ENCODE measurements at places on chromosomes 6 and 20.
A peak's percentile ranks its signal among the peaks of the same experiment; 100 is the strongest.

DNA sequence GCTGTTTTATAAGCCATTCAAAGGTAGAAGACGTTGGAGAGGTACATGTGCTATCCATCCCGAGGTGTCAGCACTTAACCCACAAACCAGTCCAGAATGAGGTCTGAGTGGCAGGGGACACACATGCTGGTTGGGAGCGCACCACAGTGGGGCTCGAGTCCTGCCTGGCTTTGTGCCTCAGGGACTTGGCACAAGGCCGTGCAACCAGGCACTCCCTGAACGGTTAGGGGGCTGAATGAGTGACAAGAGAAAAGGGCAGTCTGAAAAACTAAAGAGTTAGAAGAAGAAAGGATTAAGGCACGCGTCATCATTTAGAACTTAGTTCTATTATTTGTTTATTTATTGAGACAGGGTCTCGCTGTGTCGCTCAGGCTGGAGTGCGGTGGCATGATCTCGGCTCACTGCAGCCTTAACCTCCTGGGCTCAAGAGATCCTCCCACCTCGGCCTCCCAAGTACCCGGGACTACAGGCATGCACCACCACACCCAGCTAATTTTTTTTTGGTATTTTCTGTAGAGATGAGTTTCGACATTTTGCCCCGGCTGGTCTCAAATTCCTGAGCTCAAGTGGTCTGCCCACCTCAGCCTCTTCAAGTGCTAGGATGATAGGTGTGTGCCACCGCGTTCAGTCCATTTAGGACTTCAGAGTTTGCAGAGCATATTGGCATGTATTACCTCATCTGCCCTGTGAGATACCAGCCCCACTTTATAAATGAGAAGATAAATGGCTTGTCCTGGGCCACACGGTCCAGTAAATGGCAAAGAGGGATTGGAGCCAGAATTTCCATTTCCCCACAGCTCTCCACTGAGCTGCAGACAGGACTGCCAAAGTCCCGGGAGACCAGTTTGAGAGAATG is 47.4 kb upstream of the IRF4 start:
- DNase-seq, result no peak

DNA sequence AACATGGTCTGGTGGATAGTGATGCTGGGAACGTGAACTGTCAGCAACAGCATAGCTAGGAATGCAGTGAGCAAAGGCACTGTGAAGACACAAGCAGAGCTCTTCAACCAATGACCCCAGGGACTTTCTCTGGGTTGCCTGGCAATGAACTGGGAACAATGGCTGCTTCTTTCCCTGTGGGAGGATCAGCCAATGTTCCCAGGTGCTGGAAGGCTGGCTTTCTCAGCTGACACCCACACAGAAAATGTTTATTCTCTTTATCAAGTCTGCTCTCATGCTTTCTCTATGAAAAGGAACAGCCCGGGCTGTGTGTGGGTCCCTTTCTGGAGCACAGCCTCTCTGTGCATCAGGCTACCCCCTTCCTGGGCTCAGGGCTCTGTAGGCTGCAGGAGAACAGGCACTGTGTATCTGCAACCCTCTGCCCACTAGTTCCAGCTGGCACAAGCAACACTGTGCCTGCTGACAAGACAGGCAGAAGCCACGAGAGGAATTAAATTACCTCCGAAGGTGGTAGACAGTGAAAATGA is 54.2 kb downstream of the HFE start:
- DNase-seq, result no peak

- no peak for DNase-seq
Measured at GRCh38 chr20:45097485-45098102, 3.3 kb downstream of the KCNS1 start.

- no peak for DNase-seq
Measured at GRCh38 chr20:35539756-35540212, 2.1 kb upstream of the ERGIC3 start.

DNA sequence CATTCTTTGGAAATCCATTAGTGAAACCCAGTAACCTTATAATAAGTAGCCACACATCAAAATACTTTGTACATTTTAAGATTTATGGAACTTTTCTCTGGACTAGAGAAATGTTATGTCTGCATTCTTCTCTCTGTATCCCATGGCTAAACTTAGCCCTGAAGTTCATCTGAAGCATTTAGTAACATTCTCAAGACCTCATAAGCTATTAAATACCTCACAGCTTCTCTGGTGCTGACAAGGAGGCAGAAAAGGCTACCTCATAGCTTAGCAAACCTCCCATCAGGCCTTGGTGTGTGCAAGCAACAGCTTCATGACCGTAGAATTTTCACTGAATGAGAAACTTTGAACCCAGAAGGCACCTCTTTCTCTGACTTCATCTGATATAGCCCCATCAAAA is 38.9 kb upstream of the HDGFL1 start:
- DNase-seq, result no peak

GRCh38 chr20:26169506-26169905 is 472.9 kb upstream of the ZNF337 start:
- peak; percentile 32 for DNase-seq

DNA sequence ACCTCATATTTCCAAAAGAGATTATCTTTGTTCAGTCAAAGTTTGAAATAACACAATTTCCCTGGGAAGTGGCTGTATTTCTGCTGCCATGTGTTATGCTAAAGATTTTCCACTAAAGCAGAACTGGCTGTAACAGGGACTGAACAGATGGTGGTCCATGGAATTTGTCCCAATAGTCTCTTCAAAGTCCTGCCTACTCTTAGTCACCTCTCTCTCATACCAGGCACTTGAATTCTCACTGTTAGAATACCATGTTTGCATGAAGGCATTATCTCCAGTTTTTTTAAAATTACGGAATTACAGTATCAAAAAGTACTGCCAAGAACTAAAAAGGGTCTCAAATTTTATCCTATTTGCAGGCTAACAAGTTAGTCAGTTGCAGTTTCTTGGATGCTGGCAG is 105.0 kb upstream of the HDDC2 start:
- DNase-seq, result no peak

- DNase-seq, result no peak
Measured at GRCh38 chr6:168395983-168396382, 45.0 kb upstream of the SMOC2 start.

GRCh38 chr6:11900662-11901598 is 111.2 kb upstream of the HIVEP1 start:
- DNase-seq, result no peak

GRCh38 chr20:61520893-61521460 is 268.9 kb downstream of the CDH4 start:
- peak; percentile 31 for DNase-seq

GRCh38 chr6:152364866-152365265 is 272.3 kb downstream of the SYNE1 start:
- DNase-seq, result no peak

DNA sequence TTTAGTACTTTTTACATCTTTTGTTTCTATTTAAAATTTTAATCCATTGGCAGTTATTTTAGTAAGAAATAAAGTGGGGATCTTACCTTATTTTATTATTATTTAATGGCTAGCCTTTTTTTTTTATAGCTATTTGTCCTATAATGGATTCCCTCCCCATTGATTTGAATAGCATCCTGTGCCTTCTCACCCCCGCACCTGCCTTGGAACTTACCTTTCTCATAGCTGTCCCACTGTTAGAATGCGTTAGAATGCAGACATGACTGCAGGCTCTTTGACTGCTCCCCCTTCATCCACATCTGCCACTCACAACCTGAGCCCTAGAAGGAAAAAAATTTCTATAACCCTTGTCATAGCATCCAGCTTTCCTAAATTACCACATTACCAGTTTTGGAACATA is 9.1 kb downstream of the PKIB start:
- DNase-seq, result no peak

DNA sequence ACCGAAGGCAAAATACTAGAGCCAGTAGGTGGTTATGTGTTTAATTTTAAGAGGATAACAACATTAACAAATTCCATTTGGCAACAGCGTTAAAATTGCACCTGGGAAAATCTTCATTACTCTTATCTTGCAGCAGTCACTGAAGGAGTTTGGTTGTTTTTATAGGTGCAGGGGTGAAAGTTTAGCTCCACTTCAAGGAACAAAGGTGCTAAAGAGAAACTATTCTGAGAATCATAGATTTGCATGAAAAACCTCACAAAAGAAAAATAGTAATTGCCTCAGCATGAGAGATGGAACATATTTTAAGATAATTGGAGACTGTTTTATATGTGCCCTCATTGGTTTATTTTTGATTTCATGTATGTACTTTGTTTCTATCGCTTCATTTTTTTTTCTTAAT is 444.4 kb downstream of the UTRN start:
- DNase-seq, result no peak

DNA sequence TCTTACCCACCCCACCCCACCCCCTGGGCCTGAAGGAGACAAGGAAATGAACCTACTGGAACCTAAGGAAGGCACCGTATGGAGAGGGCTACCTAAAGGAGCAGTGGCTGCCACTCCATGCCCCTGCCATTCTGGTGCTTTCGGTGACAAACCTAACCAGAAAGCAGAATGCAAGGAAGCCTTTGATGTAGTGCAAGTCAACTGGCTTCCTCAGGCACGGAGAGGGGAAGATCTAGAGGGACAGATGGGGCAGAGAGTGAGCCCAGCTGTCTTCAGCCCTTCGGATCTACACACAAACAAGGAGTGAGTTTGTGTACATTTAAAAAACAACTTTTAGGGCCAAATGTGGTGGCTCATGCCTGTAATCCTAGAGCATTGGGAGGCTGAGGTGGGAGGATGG is 39.5 kb downstream of the PPP1R16B start:
- no peak for DNase-seq

DNA sequence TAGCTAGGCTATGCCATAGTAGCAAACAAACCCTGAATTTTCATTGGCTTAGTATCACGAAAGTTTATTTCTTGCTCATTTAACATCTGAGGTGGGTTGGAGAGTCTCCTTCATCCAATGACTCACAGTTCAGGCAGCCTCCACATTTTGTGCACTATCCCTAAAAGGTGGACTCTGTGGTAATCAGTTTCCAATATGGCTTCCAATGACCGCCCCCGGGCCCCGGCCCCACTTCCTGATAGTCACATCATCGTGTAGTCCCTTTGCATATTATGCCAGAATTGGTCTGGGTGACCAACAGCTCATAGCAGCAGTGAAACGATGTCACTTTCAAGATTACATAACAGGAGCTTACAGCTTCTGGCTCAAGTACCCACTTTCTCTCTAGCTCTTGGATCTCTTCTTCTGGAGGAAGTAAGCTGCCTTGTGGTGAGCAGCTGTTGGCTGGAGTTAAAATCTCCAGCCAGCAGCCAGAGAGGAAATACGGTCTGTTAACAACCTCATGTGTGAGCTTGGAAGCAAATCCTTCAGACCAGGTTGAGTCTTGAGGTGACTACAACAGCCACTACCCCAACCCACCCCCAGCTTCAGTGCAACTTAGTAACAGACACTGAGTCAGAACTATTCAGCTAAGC is 7.8 kb downstream of the HCRTR2 start:
- no peak for DNase-seq

- DNase-seq, result no peak
Measured at GRCh38 chr6:169205176-169206160, 48.2 kb downstream of the THBS2 start.

DNA sequence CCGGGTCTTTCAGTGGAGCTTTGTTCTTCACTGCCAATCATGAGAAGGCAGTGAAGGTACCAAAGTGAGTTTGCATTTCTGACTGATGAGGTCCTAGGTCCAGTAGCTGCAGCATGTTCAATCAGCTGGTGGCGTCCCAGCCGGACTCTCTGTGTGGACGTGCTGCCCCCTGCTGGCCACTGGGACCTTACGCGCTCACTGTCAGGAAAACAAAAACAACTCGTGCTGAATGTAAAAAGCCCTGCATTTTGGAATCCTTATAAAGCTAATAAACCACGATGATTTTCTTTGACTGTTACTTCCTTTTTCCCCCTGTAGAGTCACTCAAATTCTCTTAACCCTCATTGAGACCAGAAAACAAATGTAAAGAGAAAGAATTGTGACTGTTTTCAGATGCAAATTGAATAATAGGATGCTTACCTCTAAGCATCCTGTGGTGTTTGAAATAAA is 4.9 kb upstream of the CD24 start:
- DNase-seq, result peak; percentile 44

GRCh38 chr6:149478631-149479314 is 6.0 kb downstream of the ZC3H12D start:
- no peak for DNase-seq

DNA sequence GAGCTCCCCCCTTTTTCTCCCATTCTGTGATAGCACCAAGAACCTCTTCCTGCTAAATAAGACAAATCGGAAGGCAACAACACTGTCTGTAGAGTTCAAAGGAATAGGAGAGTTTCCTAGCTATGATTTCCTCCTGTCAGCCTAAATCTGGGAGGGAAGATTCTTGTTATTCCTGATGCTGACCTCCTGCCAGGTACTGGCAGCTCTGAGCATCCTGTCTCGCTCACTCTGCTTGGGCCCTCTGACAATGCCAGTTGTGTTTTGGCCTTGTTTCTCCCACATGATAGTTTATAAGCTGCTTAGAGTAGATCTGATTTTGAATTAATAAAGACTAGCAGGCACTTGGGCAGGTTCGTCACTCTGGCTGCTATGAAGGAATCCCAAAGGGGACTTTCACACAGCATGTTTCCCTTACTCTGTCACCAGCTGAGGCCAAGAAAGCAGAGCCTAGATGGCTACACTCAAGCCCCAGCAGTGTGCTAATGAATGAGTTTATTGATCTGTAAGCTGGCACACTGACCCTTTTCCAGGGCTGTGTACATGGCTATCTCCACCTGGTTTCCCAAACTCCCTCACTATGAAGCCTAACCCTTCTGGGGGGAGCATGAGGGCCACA is 52.3 kb downstream of the UQCC1 start:
- no peak for DNase-seq

- DNase-seq, result no peak
Measured at GRCh38 chr20:21303872-21304586, 898 bp downstream of the XRN2 start.

GRCh38 chr6:125658759-125659431 is 90.5 kb upstream of the HEY2 start:
- DNase-seq, result no peak

- no peak for DNase-seq
Measured at GRCh38 chr20:38665094-38665493, 59.2 kb upstream of the SLC32A1 start.

GRCh38 chr20:13458860-13459451 is 179.8 kb downstream of the TASP1 start:
- DNase-seq, result no peak

DNA sequence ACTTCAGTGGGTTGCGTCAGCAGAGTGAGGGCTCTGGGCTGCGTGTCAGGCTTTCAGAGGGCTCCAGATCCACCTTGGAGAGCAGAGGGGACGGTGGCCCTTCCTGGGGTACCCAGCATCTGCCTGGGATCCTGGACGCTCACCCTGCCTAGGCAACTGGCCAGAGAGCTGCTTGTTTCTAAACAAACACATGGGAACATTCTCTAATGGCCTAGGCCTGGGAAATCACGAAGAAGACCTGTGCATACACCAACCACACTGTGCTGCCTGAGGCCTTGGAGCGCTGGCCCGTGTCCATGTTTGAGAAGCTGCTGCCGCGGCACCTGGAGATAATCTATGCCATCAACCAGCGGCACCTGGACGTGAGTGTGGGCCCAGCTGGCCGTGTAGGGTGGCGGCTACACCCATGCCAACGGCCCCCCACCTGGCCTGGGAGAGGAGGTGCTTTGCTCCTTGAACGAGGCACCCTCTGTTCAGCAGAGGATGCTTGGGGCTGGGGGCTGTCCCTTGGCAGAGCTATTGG is 32.2 kb downstream of the PYGB start:
- no peak for DNase-seq

- peak; percentile 77 for DNase-seq
Measured at GRCh38 chr6:16947375-16948015, 154.4 kb upstream of the STMND1 start.
